Cortex of kidney (tissue), 1 donor: ENCODE measurements at places on chromosomes 7 and 10.

GRCh38 chr10:72821606-72822005, 71.9 kb upstream of the OIT3 start:
- DNase-seq = no peak

DNA sequence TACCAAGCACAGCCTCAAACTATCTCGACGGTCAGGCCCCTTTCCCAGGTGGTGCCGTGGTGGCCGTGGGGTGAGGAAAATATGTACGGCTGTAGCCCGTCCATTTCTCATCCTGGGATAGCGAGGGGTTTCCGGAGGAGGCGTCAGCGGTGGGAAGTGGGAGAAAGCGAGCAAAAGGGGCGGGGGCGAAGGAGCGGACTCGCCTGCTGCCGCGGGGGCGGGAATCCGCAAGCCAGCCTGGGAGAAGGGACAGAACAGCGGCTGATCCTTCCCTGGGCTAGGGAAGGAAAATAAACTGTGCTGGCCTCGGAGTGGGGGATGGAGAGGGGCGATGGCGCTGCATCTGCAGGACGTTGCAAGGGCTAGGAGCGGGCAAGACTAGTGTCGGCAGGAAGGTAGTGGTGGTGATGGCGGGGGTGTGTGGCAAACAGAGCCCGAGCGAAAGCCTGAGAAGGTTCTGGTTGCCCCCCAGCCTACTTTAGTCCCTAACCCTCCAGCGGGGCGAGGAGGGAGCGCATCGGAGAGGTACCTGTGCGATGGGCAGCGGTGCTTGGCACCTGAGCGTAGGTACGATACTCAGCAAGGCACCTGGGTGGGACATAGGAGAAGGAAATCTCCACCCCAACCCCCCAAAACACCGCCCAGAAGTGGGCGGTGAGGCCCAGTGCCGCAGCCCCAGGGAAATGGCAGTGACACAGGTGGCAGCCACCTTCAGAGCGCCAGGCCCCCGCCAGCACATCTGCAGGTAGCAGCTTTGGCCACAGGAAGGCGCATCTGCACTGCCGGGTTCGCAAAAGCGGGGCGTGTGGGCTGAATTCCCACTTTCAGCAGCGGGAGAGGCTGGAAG, 49.9 kb upstream of the STEAP1B start:
- DNase-seq = no peak

GRCh38 chr10:76430061-76430645, 998.7 kb downstream of the LRMDA start:
- no peak for DNase-seq

GRCh38 chr7:1283941-1284742, 51.5 kb downstream of the UNCX start:
- DNase-seq = no peak

- DNase-seq = no peak
Measured at GRCh38 chr7:110522061-110522760, 568.7 kb upstream of the LRRN3 start.

- no peak for DNase-seq
Measured at GRCh38 chr7:55498142-55498541, 74.2 kb downstream of the VOPP1 start.

- no peak for DNase-seq
Measured at GRCh38 chr7:54831046-54831643, 72.1 kb upstream of the SEC61G start.

GRCh38 chr10:59606551-59606961, 103.1 kb downstream of the SLC16A9 start:
- no peak for DNase-seq

GRCh38 chr7:51126324-51126723, 190.3 kb downstream of the COBL start:
- no peak for DNase-seq

GRCh38 chr7:47285860-47286491, 295.9 kb downstream of the TNS3 start:
- DNase-seq = no peak

DNA sequence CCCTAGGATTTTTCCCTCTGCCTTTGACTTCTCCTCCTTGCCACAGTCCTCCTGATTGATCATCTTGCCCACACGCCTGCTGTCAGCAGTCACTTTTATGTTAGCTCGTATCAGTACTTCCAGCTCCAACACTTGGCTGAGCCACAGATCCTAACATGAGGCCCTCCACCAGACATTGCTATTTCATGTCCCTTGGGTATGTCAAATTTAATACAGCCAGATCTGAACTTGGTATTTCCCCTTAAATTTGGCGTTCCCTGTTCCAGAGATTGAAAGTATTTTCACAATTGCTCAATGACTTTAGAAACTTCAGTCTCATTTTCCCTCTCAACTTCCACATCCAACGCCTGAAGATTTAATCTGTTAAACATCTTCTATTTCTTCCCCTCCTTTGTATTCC, 140.4 kb downstream of the RNLS start:
- DNase-seq = no peak

DNA sequence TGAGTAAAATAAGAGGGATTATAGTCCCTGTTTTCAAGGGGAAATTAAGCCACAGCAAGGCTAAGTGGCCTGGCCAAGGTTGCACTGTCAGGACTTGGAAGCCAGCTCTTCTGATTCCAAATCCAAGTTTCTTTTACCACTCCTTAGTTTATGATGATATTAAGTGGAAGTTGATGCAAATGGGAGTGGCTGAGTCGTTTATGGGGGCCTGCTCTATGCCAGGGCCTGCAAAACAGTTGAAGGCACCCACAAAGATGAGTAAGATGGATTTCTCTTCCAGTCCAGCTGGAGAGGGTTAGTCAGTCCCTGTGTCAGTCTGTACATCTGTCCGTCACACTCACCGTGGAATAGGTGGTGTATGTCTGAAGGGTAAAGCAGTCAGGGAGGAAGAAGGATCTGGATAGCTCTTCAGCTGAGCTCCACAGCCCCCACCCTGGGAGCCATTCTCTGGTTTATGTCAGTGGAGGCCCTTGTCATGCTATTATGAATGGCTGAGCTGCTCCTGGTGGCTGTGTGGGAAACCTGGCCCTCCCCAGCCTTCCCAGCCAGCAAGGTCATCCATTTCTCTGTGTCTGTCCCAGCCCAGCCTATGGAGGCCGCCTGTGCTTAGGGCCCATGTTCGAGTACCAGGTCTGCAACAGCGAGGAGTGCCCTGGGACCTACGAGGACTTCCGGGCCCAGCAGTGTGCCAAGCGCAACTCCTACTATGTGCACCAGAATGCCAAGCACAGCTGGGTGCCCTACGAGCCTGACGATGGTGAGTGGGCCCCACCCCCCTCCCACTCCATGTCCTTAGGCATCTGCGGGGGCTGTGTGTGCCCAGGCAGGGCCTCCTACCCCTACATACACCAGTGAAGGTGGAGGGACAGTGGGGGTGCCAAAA, 44.5 kb downstream of the TBATA start:
- no peak for DNase-seq

DNA sequence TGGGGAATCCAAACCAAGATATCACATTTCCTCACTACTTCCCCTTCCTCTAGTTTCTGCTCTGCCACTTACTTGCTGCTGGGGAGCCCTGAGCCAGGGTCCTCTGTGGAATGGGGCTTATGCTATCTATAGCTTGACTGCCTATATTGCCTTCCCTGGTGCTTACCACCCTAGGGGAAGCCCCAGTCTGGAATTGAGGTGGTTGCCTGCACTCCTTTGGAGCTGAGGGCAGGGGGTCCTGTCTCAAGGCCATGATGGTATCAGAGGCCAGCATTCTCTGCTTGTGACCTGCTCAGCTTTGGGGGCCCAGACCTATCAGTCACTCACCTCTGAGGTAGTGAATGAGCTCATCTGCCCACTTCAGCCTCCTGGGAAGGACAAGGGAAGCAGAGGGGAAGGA, 29.3 kb upstream of the INMT start:
- no peak for DNase-seq

DNA sequence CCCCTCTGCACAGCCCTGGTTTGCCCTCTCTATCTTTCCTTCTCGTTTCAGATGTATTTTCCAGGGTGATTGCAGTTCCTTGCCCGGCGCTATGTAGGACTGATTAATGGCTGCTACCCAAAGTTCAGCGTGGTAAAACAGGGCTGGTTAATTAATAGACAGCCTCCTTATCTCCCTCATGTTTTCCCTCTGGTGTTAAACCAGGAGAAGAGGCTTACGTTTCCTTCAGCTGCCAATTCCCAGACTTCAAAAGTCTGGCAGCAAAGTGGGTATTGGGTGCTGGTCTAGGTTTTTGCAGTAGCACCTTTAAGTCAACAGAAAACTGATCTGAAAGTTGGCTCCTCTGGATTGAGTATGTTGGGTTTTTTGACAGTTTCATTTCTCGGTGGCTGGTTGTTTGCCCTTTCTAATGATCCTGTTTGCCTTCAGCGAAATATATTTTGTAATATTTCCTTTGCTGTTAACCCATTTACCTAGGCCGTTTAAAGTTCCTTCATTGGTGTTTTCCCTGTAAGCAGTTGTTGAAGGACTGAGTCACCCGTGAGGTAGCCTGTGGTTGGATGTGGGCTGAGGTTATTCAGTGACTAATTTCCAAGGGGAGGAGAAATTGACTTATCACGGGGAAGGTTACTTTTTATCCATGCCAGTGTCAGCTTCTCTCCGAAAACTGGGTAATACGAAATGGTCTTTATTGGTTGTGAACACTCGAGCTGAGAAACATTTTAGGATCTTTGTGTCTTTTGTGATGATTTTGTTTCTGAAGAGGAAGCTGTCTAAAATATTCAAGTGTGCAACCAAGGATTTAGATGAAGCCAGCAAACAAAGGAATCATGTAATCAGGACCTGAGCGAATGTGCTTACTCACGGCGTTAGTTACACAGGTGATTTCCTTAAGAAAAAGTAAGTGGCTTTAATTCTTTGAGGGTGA, 257.2 kb downstream of the KIAA1217 start:
- no peak for DNase-seq

DNA sequence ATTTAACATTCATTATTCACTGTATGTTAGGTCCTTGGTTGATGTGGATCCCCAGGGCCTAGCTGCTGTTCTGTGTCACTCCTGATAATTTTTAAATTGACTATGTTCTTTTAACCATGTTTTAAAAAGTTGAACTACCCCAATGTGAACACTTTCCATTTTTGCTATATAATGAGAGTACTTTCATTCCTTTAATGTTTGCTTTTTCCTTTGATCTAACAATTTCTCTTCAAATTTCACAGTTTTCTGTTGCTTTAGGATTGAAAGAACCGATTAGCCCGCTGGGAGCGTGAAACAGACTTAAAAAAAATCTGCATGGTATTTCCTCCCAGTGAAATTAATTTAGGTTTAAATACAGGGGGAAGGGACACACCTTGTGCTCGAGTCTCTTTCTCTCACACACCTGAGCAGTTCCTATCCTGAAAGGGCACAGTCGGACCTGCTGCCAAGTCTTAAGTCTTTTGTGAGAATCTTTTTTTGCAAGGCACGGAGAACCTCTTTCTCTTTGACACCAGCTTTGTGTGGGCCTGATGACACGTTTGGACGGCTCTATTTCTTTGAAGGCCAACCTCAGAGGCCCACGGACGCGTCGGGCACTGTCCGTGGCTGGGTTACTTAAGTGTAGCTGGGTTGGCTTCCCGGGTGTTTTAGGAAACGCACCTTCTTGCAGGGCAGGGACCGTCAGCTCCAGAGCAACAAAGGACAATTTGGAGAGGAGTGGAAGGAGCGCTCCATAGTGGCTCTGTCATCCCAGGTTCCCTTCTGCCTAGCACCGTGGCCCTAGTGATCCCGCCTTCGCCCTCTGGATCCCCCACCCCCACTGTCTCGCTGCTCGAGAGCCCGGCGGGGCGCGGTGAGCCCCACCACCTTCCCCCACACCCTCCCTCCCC, 1.0 kb upstream of the CHN2 start:
- no peak for DNase-seq

GRCh38 chr10:54903745-54904144, 102.7 kb upstream of the PCDH15 start:
- no peak for DNase-seq

DNA sequence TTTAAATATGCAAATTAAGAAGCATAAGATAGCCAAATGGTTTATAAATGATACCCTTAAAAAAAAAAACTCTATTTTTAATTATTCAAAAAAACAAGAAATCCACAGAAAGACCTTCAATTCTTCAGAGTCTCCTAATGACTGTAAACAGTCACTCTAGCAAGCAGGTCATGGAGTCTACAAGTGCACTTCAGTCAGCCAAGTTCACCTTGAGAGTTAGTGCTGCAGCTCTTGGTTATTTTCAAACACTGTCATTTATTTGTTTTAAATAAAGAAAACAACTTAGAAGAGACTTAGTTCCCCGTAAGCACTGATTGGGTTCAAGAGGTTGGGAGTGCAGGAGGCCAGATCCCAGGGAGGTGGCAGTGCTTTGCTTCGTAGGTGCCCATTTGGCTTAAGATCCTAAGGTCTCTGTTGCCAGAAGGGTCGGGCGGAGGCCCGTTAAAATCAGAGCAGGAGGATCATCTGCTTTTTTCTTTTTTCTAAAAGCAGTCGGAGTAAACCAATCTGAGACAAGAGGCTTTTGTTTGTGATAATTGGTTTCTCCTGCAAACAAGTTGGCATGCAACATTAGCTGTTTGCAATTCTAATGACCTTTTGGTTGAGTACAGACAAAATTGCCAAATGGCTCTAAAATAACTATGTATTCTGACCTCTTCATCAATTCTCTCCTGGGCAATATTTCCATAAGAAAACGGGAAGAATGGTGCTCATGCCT, 86.4 kb upstream of the ELMO1 start:
- no peak for DNase-seq

DNA sequence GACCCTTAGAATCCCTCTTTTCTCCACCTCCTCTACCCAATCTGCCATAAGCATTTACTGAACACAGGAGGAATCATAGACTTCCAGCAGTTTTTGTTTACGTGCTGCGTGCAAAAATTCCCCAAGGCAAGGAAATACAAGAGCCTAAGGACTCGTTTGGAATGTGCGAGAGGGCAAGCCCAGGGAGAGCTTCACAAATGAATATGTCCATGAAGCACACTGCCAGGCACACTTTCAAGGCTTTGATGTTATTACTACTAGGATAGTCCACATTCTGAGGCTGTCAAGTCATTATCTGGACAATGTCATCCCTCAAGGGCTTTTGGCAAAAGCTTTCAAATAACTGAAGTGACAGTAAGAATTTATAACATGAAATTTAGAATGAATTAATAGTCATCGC, 214.7 kb upstream of the TBX20 start:
- DNase-seq = no peak

DNA sequence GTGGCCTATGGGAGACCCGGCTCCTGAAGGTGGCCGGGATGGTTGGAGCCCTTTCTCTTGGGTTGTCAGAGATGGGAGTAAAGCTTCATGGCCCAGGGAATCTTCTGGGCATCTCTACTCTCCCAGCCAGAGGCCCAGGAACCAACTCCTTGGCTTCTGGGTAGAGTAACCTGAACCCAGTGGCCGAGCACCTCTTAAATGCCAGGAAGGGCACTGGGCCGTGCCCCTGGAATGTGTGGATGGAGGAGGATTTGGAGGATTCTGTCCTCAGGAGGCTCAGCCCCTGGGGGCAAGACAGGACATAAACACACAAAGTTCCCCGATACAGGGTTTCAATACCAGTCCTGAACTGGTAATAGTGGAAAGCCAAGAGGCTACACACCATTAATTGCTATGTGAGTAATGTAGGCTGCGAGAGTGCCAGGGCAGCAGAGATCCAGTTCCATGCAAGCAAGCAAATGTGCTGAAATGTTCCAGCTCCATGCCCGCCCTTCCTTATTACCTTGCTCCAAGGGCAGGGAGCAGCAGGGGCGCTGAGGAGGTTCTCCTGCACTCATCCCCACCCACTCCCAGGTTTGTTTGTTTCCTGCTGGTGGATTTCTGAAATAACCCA, 1.2 kb downstream of the PALD1 start:
- no peak for DNase-seq
